ENCODE measurements at places on chromosomes 16 and 17. TPM values are rescaled to one million over a fixed set of nuclear protein-coding genes. Genes with fewer than 3 reads are reported as not detected.

KRTAP9-2 gene
- not detected for total RNA-seq

GRCh38 chr16:30570636-30571444 lies 674 bp downstream of the ZNF688 start:
- DNase-seq = no peak

DNA sequence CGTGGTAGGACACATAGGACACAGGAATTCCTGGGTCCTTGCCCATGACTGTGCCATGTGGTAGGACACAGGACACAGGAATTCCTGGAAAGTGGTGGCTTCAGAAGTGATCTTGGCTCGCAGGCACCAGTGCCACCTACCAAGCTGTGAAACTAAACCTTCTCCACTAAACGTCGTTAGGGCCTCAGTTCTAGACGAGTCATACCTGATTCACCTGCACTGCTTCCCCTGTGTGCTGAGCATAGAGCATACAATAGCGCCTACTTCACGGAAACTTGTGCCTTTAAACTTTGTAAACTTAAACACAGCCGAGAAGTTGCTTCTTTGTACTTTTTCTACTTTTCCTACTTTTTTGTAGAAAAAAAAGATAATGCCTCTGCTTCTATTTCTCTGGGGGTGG lies 4.8 kb downstream of the SOX8 start:
- no peak for DNase-seq

DNA sequence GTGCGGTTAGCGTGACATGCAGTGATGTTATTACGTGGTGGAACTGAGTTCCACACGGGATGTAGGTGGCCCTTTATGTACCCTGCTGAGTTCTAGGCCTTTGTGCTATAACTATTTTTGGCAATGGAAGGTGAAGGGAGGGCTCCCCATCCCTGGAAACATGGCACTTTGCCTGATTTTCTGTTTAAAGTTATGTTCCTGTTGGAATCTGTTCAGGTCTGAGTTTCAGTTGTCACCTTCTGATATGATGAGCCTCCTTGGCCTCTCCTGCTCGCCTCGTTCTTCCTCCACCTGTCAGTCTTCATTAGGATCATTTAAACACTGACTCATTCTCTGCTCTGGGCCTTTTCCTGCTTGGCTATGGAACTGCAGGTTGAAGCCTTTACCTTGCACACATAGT lies 200.6 kb downstream of the FTO start:
- DNase-seq = no peak

IRF8 gene
- total RNA-seq = 2.2 TPM

DNA sequence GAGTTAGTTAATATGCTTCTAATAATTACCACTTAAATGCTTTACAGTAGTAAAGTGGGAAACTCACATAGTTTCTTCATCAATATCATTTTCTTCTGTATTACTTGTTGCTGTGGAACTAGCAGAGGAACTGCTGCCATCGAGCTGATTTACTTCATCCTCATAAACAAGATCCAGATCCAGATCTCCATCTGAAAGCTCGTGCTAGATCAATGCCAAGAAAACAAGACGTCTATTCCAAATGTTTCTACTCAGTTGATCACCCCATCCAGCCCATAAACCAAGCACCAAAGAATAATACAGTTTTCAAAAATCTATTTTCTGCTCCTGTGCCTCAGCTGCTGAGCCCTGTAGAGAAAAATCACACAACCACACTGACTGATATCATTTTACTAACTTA lies 59.1 kb downstream of the TRIM37 start:
- DNase-seq = no peak

DNA sequence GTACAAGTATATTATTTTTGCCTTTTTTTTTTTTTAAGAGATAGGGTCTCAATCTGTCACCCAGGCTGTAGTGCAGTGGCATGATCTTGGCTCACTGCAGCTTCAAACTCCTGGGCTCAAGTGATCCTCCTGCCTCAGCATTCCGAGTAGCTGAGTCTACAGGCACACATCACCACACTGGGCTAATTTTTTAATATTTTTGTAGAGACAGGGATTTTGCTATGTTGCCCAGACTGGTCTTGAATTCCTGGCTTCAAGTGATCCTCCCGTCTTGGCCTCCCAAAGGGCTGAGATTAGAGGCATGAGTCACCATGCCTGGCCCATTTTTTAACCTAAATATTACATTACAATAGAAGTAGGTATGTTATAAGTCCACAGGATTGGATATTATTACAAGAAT lies 3.2 kb downstream of the TERB1 start:
- DNase-seq = no peak

- no peak for DNase-seq
Measured at GRCh38 chr16:50448522-50448921, 79.7 kb upstream of the BRD7 start.

GRCh38 chr17:1379930-1380313 lies 20.1 kb downstream of the YWHAE start:
- DNase-seq = no peak

SLC2A4 gene
- total RNA-seq = 0.38 TPM

GRCh38 chr17:68584581-68585303 lies 16.4 kb downstream of the FAM20A start:
- no peak for DNase-seq

CHP2 gene
- total RNA-seq = not detected

MYH8 gene
- not detected for total RNA-seq

- DNase-seq = no peak
Measured at GRCh38 chr17:28892024-28892423, 5.5 kb downstream of the FLOT2 start.

DNA sequence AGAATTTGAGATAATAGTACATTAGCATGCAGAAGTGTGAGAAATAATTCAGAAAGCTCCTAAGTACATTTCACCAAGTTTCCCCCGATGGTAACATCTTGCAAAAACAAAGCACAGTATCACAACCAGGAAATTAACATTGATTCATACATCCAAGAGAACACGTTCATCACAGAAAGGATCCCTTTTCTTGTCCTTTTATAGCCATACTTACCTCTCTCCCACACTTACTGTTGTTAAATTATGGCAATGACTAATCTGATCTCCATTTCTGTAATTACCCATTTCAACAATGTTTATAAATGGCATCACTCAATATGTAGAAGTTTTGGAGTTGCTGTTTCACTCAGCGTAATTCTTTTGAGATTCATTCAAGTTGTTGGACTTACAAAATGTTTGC lies 1260.0 kb downstream of the CDH8 start:
- DNase-seq = no peak

GRCh38 chr17:82789051-82789592 lies 37.3 kb downstream of the TBCD start:
- DNase-seq = no peak

DNA sequence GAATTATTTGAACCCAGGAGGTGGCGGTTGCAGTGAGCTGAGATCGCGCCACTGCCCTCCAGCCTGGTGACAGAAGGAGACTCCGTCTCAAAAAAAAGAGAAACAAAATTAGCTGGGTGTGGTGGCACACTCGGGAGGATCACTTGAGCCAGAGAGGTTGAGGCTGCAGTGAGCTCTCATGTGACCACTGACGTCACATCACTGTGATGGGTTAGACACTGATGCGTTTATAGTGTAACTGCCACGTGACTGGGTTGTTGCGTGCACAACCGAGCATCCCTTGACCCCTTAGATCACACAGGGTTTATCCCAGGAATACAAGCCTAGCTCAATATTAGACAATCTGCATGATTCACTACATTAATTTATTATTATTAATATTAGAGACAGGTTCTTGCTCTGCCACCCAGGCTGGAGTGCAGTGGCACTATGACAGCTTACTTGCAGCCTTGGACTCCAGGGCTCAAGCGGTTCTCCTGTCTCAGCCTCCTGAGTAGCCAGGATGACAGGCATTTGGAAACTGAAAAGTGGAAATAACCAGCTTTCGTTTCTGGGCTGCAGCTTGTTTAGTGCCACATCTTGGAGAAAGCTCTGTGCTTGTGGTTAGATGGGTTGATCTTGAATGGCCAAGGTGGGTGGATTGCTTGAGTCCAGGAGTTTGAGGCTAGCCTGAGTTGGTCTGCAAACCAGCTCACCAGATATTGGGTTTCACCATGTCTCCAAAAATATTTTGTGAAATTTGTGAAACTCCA lies 26.4 kb upstream of the ABR start:
- no peak for DNase-seq

DNA sequence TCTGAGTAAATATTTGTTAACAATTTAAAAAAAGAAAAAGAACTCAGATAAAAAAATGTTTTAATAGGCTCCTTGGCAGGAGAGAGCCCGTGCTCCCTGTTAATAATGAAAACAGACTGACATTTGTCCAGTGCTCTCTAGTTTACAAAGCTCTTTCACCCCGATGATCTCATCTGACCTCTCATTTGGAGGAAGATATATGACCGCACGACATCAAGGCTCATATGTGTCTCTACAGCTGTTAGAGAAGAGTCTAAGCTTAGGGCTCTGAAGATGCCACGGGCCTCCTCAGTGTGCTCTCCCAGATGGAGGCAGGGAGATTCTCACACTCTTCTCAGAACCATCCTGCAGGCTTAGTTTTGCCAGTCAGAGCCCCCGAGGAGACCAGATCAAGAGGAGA lies 280.8 kb upstream of the IRX5 start:
- no peak for DNase-seq

DNA sequence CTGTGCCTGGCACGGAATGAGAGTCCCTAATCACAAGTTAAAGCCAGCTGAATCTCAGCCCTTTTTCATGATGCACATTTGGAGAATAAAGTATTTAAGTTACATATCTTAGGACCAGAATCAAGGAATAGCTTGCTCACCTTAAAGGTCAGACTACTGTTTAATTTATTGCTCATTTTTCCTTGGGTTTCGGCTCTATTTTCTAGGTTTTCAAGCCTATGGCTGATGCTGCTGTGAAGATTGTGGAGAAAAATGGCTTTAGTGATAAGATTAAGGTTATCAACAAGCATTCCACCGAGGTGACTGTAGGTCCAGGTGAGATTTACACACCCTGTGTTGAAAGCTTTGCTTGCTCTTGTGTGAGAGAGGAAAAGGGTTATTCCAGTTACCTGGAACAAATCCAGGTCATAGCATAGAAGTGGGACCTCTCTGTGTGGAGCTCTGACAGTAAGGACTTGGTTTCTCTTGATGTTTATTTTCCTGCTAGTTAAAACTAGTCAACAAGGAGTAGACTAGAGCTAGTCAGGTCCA lies 18.1 kb downstream of the PRMT7 start:
- DNase-seq = no peak

CHRNE gene
- 2.0 TPM for total RNA-seq

- no peak for DNase-seq
Measured at GRCh38 chr16:88289561-88289960, 93.2 kb upstream of the ZNF469 start.

DNA sequence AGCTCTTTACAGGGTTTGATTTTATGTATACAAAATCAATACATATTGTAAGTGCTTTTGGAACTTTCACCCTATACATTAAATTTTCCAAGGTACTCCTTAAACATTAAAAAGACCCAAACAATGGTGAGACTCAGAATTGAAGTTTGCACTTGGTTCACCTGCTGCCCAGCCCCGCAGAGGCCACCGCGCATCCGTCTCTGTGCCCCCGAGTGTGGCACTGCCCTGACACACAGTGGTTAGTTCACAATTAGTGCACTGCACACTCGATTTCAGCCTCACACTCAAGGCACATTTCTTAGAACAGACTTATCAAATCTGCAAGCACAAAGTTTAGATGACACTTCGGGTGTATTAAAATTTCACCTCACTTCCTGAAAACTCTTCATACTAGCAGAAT lies 38.3 kb downstream of the USP7 start:
- DNase-seq = no peak

BCL6B gene
- 0.08 TPM for total RNA-seq

TMC7 gene
- 0.75 TPM for total RNA-seq

- no peak for DNase-seq
Measured at GRCh38 chr16:15980329-15980728, 30.9 kb downstream of the ABCC1 start.

TMEM132E gene
- total RNA-seq = 0.21 TPM

GRCh38 chr16:11909653-11910545 lies 5.9 kb downstream of the GSPT1 start:
- no peak for DNase-seq

YPEL3 gene
- 32.3 TPM for total RNA-seq

- no peak for DNase-seq
Measured at GRCh38 chr16:50521246-50521900, 26.8 kb upstream of the NKD1 start.

GRCh38 chr16:57386381-57386951 lies 14.2 kb downstream of the CX3CL1 start:
- DNase-seq = no peak

PITPNC1 gene
- total RNA-seq = 13.0 TPM

PERCC1 gene
- total RNA-seq = not detected

- no peak for DNase-seq
Measured at GRCh38 chr17:38606646-38607611, 1.2 kb upstream of the SRCIN1 start.

DNA sequence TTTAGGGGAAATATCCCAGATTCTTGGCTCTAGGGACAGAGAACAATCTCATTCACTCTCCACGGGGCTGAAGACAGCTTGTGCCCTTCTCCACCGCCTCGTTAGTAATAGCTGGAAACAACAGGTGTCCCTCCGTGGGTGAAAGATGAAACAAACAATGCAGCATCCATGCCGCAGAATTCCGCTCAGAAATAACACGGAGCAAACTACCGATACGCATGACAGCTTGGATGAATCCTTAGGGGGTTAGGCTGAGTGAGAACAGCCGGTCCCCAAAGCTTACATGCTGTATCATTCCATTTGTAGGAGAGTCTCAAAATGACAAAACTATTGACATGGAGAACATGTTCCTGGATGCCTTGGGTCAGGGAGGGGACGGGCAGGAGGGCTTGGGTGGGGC lies 29.4 kb upstream of the CACNG1 start:
- no peak for DNase-seq

GRCh38 chr17:80107231-80108021 lies 6.0 kb downstream of the GAA start:
- no peak for DNase-seq

DNA sequence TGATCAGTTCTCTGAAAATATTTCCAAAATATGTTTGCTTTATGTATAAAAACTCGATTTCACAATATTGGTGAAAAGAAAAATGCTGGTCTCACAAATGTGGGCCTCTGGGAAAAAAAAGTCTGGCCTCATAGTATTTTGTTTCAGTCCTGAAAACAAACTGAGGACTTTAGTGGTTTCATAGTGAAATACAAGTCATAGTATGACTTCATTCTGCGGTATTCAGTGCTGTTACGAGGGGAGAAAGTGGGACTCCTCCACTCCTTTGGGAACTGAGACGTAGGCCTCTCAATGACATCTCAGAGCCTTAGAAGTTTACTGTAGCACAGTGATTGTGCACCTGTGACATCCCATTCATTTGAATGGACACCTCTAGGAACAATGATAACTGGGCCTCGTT lies 56.0 kb downstream of the CYB561 start:
- no peak for DNase-seq

HSBP1 gene
- 22.0 TPM for total RNA-seq

- no peak for DNase-seq
Measured at GRCh38 chr17:18163547-18163946, 20.1 kb upstream of the ALKBH5 start.

- DNase-seq = no peak
Measured at GRCh38 chr16:65122724-65123395, 997 bp upstream of the CDH11 start.

- DNase-seq = no peak
Measured at GRCh38 chr16:55710466-55710865, 54.7 kb downstream of the SLC6A2 start.

MARF1 gene
- total RNA-seq = 19.8 TPM

All from kidney epithelial cell (primary cell).